ENCODE measurements at places on chromosomes 7 and 10.

DNA sequence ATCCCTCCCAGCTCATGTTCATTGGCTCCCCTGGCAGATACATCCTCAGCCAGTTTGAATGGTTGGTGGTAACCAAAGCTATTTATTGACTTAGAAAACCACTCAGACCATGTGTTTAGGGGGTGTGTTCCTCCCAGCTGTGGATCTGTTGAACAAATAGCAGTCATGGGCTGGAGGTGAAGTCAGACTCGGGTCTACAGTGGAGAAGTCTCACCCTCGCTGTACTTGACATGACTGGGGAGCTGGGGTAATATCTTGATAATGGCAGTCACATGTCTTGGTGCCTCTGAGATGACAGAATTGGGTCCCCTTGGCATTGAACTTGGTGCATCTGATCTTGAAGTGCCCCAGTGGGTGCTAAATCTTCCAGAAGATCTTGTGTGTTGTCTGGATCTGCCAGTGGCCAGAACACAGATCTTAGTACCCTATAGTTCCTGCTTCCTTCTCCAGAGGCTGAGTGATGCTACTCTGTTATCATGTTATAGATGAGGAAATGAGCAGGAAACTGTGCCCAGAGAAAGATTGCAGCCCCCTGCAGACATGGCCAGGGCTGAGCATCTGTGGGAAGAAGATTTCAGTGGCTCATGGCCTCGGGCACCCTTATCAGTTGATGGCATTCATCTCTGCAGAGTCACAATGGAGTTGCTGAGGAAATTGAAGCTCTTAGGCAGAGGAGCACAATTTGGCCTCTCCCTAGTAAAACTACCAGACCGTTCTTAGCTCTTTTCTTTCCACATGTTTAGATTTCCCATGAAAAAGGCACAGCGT is 50.4 kb downstream of the ADRA2A start:
- DNase-seq: no peak
- no peaks in the 10 kb centered on the region for H3K4me1 ChIP-seq
- no peak overlapping the region for H3K27ac ChIP-seq
- H3K36me3 ChIP-seq: peaks cover 1% of the 10 kb centered on the region
- H3K27me3 ChIP-seq: peaks cover 85% of the 10 kb centered on the region

- H3K27me3 ChIP-seq: no peaks in the 10 kb centered on the region
- no peak for DNase-seq
- no peak overlapping the region for H3K4me3 ChIP-seq
- no peak overlapping the region for H3K27ac ChIP-seq
- H3K4me1 ChIP-seq: no peaks in the 10 kb centered on the region
- H3K36me3 ChIP-seq: no peaks in the 10 kb centered on the region
Measured at GRCh38 chr10:73577788-73578187, 13.4 kb downstream of the USP54 start.

GRCh38 chr7:17097668-17098297 is 200.7 kb upstream of the AHR start:
- H3K4me1 ChIP-seq: peaks cover 10% of the 10 kb centered on the region
- no peaks in the 10 kb centered on the region for H3K27me3 ChIP-seq
- H3K4me3 ChIP-seq: no peak overlapping the region
- no peak for DNase-seq
- H3K36me3 ChIP-seq: peaks cover 1% of the 10 kb centered on the region

- H3K27ac ChIP-seq: no peak overlapping the region
- no peaks in the 10 kb centered on the region for H3K4me1 ChIP-seq
- no peak overlapping the region for H3K4me3 ChIP-seq
- peaks cover 2% of the 10 kb centered on the region for H3K36me3 ChIP-seq
- DNase-seq: no peak
Measured at GRCh38 chr10:111706331-111706730, 477.2 kb downstream of the GPAM start.

- no peaks in the 10 kb centered on the region for H3K27me3 ChIP-seq
- peak overlapping the region; percentile 86 for H3K4me3 ChIP-seq
- H3K27ac ChIP-seq: peak overlapping the region; percentile 88
Measured at GRCh38 chr7:105532709-105533460, 884 bp downstream of the RINT1 start.

GRCh38 chr7:47551668-47552440 is 30.1 kb downstream of the TNS3 start:
- no peak overlapping the region for H3K4me3 ChIP-seq
- H3K27ac ChIP-seq: no peak overlapping the region
- no peaks in the 10 kb centered on the region for H3K4me1 ChIP-seq

- H3K27ac ChIP-seq: no peak overlapping the region
- no peak for DNase-seq
- H3K4me3 ChIP-seq: no peak overlapping the region
- H3K36me3 ChIP-seq: no peaks in the 10 kb centered on the region
- peaks cover 5% of the 10 kb centered on the region for H3K27me3 ChIP-seq
Measured at GRCh38 chr7:132113536-132114371, 462.5 kb downstream of the PLXNA4 start.

- H3K36me3 ChIP-seq: peaks cover 2% of the 10 kb centered on the region
- no peak overlapping the region for H3K4me3 ChIP-seq
- H3K27ac ChIP-seq: no peak overlapping the region
- H3K4me1 ChIP-seq: no peaks in the 10 kb centered on the region
Measured at GRCh38 chr7:156090988-156091387, 278.7 kb upstream of the SHH start.

- peaks cover 39% of the 10 kb centered on the region for H3K27me3 ChIP-seq
- no peak overlapping the region for H3K4me3 ChIP-seq
- H3K27ac ChIP-seq: no peak overlapping the region
- no peak for DNase-seq
- H3K36me3 ChIP-seq: no peaks in the 10 kb centered on the region
Measured at GRCh38 chr10:86392723-86393094, 26.1 kb upstream of the GRID1 start.

GRCh38 chr10:126155528-126155927 is 232.7 kb downstream of the ADAM12 start:
- H3K27me3 ChIP-seq: no peaks in the 10 kb centered on the region
- H3K4me3 ChIP-seq: no peak overlapping the region
- DNase-seq: no peak
- no peaks in the 10 kb centered on the region for H3K4me1 ChIP-seq

- H3K27ac ChIP-seq: no peak overlapping the region
- no peak for DNase-seq
- H3K27me3 ChIP-seq: peaks cover 83% of the 10 kb centered on the region
- H3K4me1 ChIP-seq: no peaks in the 10 kb centered on the region
- peaks cover 3% of the 10 kb centered on the region for H3K36me3 ChIP-seq
- peak overlapping the region; percentile 57 for H3K4me3 ChIP-seq
Measured at GRCh38 chr7:157018328-157018996, 8.0 kb upstream of the MNX1 start.
